ENCODE measurements at places on chromosomes 4 and X.

DNA sequence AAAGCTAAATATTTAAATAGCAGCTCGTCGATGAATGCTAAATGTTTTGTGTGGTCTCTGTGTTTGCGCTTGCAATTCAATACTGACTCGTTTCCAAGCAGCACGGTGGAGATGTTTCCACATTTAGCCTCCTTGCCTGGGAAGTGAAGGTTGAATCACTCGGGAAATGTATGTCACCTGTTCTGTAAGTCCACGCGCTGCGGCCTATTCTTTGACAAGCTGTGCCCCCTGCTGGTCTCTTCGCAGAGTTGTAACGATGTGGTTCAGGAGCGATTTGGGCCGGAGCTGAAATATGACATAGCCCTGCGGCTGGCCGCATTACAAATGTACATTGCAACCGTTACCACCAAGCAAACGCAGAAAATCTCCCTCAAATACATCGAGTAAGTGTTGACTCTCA lies 89.6 kb upstream of the PRPS2 start:
- DNase-seq, result peak; percentile 73

DNA sequence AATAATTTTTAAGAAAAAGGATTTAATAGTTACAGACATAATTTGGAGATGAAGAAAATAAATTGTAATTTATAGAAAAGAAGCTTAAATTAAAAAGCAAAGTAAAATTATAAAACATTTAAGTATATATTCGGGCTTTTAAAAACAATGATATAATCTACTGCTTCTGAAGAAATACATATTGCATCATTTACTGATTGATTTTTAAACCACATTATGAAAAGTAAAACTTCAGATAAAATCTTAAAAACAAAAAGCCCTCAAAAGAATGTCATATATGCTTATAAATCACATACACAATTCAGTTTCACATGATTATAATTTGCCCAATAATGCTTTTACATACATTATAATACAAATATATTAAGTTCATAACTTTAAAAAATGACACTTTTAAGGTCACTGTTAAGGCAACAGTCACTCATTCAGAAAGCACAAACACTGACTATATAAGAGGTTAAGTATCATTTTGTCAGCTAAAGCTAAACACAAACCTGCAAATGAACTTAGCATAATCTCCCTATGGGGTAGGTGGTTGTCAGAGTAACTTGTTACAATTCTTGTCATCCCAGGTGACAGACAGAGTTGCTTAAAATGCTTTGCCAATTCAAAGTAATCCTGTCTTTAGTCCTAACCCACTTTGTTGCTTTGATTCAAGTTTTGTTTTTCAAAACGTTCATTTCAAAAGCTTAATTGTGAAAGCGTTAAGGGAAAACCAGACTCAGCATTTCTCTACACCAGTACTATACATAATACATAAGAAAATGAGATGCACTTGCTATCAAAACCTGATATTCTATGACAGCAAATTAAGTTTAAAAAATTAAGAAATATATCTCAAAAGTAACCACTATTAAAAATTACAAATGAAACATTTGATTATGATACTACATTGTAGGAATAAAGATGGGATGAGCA lies 90.6 kb upstream of the MAB21L2 start:
- DNase-seq, result no peak

DNA sequence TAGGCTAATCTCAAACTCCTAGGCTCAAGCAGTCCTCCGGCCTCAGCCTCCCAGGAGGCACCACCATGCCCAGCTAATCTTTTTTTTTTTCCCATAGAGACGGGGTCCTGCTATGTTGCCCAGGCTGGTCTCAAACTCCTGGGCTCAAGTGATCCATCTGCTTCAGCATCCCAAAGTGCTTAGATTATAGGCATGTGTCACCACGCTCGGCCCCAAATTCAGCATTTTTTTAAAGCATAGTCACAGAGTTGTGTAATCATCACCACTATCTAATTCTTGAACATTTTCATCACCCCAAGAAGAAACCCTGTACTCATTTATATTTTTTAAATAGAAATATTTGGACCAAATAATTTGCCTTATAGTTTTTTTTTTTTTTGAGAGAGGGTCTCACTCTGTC lies 10.3 kb downstream of the CENPI start:
- no peak for DNase-seq

DNA sequence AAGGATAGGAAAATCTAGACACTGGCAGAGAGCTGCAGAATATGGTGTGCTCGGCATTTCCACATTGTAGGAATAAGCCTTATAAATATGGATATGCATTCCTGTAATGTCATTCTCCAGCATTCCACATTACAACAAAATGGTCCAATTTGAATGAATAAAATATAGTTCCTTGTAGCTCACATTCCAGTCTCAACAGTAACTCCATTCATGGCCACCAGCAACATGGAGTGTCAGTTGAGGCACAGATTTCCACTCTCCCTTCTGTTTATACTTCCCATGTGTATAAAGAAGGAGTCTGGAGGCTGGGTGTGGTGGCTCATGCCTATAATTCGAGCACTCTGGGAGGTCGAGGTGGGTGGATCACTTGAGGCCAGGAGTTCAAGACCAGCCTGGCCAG lies 84.5 kb downstream of the AASDH start:
- DNase-seq, result no peak

GRCh38 chr4:74466242-74466641 lies 21.3 kb downstream of the AREG start:
- DNase-seq, result no peak

- DNase-seq, result peak; percentile 72
Observed at GRCh38 chr4:10640561-10641201, 43.9 kb downstream of the CLNK start.

GRCh38 chrX:72349190-72349589 lies 43.5 kb upstream of the CITED1 start:
- DNase-seq, result no peak

DNA sequence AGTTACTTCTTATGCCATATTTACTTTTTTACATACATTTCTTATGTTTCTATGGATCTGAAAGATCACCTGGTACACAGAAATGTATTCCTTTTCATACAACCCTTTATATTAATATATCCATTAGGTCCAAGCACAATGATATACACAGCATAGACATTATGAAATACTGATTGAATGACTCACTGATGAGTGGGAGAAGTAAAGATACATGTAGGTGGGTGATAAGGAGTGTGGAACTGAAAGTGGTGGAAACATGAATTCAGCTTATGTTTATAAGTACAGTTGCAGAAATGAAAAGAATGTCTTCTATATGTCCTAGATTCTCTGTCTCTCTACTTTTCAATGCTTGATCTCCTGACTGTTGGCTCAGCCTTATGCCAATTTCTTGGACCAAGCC lies 87.9 kb downstream of the YIPF7 start:
- DNase-seq, result no peak

DNA sequence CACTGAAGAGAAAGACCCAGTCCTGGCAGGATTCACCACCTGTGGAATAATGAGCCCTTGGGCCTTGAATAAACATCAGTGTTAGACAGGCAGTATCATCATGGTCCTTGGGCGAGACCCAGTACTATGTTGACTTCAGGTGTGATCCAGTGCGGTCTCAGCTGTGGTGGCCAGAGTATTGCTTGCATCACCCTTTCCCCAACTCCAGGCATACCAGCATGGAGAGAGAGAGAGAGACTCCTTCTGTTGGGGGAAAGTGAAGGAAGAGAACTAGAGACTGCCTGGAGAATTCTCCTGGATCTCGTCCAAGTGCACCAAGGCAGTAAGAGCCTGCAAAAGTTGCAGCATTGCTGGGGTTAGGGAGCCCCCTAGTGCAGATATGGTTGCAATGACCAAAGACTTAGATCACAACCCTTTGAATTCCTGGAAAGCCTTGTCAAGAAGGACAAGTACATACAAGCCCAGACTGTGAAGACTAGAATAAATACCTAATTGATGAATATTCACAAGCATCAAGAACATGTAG lies 61.1 kb upstream of the VAMP7 start:
- peak; percentile 86 for DNase-seq

DNA sequence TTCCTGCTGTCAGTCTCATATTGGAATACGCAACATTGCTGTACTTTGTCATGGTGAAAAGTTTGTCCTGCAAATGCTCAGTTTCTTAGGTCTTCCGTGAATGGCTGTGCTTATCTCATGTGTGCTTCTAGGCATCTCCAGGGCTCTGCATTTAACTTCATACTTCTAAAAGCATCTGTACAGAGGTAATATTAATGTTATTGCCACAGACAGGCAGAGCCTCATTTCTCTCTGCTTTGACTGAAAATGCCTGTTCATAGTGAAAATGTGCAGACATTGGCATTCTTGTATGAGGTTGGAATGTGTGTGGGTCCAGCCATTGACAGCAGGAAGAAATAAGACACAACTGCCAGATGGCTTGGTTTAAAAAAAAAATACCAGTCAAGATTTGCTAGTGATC lies 140.1 kb upstream of the TTC29 start:
- DNase-seq, result no peak

DNA sequence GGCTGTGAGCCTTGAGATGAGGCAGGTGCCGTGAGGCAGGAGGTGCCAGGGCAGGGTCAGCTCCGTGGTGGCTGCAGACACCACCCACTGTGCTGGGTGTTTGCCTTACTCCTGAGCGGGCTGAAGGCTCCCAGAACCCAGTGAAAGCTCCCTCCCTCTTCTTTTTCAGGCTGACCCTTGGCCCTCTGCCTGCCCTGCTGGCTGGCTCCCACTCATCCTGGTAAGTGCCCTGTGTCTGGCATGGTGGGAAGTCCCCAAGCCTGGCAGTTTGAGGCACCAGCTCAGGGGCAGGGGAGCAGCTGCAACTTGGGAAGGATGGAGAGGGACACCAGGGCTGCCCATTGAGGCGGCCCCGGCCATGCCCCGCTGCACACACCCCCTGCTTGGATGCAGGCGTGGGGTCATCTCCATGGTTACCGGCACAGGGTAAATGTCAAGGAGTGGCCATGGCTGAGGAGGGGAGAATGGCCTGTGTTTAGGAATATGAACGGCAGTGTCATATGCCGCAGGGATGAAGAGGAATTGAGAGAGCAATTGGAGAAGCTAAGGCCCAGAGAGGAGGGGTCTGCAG lies 16.8 kb downstream of the SH3BP2 start:
- DNase-seq, result no peak

- DNase-seq, result no peak
Observed at GRCh38 chr4:150237110-150237872, 159.0 kb downstream of the DCLK2 start.

- no peak for DNase-seq
Observed at GRCh38 chrX:20225488-20225833, 41.2 kb downstream of the RPS6KA3 start.

DNA sequence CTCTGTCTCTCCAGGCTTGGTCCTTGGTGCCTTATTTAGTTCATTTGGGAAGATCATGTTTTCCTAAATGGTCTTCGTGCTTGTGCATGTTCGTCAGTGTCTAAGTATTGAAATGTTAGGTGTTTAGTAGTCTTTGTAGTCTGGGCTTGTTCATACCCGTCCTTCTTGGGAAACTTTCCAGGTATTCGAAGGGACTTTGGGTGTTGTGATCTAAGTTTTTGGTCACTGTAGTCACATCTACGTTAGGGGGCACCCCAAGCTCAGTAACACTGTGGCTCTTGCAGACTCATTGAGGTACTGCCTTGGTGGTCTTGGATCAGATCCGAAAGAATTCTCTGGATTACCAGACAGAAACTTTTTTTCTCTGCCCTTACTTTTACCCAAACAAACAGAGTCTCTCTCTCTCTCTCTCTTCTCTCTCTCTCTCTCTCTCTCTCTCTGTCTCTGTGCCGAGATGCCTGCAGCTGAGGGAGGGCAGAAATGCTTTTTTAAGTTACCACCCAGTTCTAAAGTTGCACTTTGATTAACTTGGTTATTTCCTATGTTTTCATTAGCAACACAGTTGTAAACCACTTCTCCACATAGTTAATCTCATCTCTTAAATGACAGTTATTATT lies 67.6 kb upstream of the SLC7A3 start:
- peak; percentile 64 for DNase-seq

DNA sequence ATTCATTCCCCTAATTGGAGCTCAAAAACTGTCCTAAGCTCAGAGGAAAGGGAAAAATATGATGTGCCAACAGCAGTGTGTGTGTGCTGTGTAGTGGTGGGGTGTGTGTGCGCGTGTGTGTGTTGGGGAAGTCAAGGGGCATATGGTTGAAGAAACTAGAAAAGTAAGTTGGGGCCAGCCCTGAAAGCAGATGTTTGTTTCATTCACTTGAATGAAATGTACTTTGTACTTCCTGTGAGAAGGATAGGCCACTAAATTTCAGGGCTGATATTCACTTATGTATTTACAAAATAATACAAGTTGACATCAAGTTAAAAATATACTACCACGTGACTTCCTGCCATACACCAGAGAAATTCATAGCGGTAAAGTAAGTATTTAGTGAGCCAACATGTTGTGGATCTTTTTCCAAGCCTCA lies 151.3 kb upstream of the JADE1 start:
- DNase-seq, result no peak

GRCh38 chrX:13158911-13159310 lies 114.5 kb upstream of the FAM9C start:
- no peak for DNase-seq

- no peak for DNase-seq
Observed at GRCh38 chrX:140432346-140433175, 72.3 kb downstream of the SOX3 start.

DNA sequence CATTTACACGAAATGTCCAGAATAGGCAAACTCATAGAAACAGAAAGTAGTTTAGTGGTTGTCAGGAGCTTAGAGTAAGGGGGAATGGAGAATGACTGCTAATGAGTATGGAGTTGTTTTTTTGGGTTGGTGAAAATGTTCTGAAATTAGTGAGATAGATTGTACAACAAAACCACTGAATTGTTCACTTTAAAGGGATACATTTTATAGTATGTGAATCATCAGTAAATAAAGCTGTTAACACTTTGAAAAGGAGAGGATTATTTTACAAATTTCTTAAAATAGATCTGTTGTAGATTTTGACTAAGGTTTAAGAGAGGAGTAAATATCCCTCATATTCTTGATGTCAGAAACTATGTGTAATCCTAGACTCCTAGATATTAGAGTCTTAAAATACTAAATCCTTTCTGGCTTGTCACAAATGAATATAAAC lies 82.7 kb downstream of the RAPGEF2 start:
- no peak for DNase-seq

DNA sequence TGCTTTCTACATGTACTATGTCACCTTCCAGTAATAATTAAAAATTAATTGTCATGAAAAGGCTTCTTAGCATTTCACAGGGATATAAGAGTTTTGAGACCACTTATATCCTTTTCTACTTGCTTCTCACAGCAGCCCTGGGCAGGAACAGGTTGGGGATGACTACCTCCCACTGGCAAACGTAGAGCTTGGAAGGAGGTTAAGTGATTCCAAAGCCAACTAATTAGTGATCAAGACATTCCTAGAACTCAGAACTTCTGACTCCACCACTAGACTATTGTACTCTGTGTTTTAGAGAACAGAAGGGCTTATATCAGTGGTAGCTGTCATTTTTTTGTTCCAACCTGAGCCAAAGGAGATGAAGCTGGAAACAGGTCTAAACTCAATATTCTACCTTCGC lies 364.5 kb upstream of the BOD1L1 start:
- no peak for DNase-seq

- DNase-seq, result no peak
Observed at GRCh38 chr4:97507587-97508245, 635.6 kb downstream of the STPG2 start.

- peak; percentile 89 for DNase-seq
Observed at GRCh38 chr4:40316782-40317635, 18.1 kb upstream of the CHRNA9 start.

GRCh38 chr4:79022529-79022928 lies 83.3 kb upstream of the PAQR3 start:
- no peak for DNase-seq

GRCh38 chr4:2267320-2267811 lies 5.5 kb upstream of the MXD4 start:
- peak; percentile 44 for DNase-seq
